Cerebellar nuclear complex (tissue), 1 donor: ENCODE measurements at places on chromosomes 1 and 21.

DNA sequence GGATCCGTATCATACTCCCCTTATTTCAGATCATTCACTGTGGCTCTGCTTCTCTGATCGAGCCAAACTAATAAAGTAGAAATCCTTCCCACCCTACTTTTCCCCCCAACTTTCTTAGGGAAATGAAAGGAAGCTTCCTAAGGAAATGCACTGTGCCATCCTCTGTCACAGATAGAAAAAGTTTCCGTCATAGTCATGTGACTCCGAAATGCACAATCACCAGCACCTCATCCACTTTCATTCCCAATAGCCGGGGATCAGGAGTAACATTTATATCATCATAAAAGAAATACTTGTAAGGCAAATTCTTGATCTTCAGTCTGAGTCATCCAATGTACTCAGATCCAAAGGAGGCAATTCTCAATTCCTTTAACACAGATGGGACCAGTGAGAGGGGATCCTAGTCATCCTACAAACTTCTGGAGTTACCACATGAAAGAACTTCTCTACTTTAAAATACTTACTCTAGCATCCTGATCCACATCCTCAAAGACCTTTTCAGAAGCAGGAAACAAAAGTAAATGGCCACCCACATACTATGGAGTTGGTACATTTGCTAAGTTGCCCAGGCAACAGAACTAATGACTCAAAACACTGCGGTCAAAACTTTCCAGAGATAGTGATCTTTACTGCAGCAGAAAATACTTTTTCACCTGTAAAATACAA, 97.8 kb upstream of the ZC3H11B start:
- DNase-seq = no peak

GRCh38 chr21:45130324-45130774, 56.0 kb downstream of the ADARB1 start:
- DNase-seq = no peak

GRCh38 chr1:164423136-164423535, 135.8 kb upstream of the PBX1 start:
- no peak for DNase-seq

DNA sequence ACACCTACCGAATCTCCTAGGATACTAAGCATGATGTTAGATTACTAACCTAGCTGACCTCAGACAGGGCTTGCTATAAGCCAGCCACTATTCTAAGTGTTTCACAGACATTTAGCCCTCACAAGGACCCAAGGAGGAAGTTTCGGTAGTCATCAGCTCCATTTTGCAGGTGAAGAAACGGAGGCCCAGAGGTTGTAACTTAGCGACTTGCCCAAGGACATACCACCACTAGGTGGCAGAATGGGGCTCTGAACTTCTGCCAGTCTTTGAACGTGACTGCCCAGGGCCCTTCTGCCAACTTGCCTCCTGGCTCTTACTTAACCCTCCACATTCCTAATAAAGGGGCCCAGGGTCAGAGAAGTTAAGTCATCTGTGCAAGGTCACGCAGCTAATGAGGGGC, 283.5 kb downstream of the C1orf94 start:
- DNase-seq = no peak

- no peak for DNase-seq
These were observed 7.2 kb downstream of the ADPRS start for GRCh38 chr1:36095760-36096405.

DNA sequence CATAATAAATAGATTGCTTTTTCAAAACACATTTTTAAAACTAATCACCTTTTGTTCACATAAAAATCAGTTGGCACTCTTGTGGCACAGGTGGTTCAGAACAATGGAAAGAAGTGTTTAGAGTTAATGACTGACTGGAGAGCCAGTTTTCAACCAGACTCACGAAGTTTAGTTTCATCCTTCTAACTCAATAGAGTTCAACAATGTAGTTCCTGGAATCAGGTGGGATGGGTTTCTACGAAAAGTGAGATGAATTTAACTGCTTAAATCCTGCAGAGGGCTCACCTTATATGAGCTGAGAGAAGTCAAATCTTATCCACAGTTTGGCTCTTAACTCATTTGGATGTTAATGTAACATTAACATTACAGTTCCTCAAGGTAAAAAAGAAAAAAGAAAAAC, 116.5 kb downstream of the SMYD2 start:
- DNase-seq = no peak

DNA sequence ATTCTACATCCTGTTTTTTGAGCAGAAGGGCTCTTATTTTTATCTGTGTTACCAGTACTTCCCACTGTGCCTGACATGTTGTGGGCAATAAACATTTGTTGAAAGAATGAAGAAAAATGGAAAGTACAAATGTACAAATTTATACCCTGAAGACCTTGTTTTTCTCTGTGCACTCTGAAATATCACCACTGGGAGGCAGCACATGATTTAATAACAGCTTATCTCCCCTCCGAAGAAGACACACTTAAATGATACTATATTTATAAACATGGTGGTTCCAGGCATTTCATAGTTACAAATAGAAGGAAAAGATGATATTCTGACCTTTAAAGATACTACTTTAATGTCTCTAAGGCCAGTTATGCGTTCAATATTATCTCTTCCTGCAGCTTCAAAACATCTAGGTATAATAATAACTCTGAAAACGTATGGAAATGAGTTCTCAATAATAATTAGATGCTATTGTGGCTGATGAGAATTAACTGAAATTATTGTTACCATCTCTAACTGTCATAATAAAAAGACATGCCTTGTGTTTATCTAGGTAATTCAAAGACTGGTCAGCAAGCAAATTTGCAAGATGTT, 12.8 kb downstream of the DYNLT5 start:
- no peak for DNase-seq

- DNase-seq = no peak
These were observed 115.0 kb upstream of the GRIK3 start for GRCh38 chr1:37149296-37149695.

GRCh38 chr1:155196103-155196892, 11.4 kb downstream of the THBS3 start:
- DNase-seq = no peak

DNA sequence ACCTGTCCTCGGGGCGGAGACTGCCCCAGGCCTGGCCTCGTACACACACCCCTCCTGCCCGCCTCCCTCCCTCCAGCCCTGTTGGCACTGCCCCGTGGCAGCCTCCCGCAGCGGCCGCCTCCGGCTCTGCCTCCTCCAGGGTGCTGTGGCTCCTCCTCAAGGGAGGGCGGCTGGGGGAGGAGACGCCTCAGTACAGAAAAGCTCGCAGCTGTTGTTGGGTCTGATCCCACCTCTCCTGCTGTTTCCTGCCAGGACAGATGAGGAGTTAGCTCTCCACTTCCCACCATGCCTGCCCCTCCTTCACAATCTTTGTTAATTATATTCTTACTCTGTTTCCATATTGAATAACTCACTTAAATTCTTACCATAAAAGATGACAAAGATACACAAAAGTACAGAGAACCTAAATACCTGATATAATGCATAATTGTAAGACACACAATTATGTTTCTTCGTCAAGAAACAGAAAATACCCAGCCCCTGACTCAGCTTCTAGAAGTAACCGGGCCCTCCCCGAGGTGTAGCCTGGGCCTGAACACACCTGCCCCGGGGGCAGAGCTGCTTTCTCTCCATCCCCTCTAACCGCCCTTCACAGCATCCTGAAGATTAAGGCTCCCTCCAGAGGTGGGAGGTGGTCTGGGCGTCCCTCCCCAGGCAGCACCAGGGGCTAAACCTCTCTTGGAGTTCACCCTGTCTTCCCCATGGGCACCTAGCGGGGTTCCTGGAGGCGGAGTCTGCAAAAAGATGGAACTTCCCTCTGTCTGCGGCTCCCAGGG, 30.6 kb upstream of the COL6A1 start:
- DNase-seq = no peak

DNA sequence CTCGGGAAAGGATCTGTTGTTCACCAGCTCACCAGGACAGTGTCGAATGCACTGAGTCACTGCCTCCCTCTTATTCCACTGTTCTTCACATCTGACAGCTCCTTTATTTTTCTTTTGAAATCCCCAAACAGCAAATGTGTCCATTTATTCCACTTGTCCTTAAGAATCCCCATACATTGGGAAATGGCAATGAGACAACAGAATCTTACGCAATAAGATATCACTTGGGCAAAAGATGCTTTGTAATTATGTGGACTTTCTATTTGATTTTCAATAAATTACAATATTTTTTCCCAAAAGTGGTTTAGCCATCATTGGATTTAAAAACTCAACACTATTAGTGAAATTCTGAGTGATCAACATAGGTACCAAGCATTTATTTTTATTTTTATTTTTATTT, 3.7 kb downstream of the KRTAP20-2 start:
- no peak for DNase-seq

GRCh38 chr1:97936976-97937375, 16.1 kb upstream of the DPYD start:
- DNase-seq = no peak

- no peak for DNase-seq
These were observed 24.6 kb downstream of the PHACTR4 start for GRCh38 chr1:28394136-28394535.

- DNase-seq = no peak
These were observed 14.5 kb downstream of the ST6GALNAC5 start for GRCh38 chr1:76881762-76882161.

GRCh38 chr21:40685141-40685540, 161.8 kb downstream of the DSCAM start:
- DNase-seq = no peak

GRCh38 chr1:36913016-36913415, 121.3 kb downstream of the GRIK3 start:
- DNase-seq = no peak

- no peak for DNase-seq
These were observed 69.2 kb downstream of the MORN1 start for GRCh38 chr1:2322065-2322571.

DNA sequence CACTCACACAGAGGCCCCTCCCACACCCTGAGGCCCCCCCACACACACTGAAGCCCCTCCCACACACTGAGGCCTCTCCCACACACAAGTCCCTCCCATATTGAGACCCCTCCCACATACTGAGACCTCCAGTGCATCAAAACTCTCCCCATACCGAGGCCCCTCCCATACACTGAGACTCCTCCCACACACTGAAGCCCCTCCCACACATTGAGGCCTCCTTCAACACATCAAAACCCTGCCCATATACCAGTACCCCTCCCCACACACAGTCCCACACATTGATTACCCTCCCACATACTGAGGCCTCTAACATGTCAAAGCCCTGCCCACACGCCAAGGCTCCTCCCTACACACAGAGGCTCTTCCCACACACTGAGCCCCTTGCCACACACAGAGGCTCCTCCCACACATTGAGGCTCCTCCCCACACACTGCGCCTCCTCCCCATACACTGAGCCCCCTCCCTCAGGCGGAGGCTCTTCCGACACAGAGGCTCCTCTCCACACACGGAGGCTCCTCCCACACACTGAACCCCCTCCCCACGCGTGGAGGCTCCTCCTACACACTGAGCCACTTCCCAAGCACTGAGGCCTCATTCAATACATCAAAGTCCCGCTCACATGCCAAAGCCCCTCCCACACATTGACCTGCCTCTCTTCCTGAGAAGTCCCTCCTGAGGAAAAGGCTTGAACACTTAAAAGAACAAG, 392.3 kb downstream of the CAMTA1 start:
- DNase-seq = no peak

DNA sequence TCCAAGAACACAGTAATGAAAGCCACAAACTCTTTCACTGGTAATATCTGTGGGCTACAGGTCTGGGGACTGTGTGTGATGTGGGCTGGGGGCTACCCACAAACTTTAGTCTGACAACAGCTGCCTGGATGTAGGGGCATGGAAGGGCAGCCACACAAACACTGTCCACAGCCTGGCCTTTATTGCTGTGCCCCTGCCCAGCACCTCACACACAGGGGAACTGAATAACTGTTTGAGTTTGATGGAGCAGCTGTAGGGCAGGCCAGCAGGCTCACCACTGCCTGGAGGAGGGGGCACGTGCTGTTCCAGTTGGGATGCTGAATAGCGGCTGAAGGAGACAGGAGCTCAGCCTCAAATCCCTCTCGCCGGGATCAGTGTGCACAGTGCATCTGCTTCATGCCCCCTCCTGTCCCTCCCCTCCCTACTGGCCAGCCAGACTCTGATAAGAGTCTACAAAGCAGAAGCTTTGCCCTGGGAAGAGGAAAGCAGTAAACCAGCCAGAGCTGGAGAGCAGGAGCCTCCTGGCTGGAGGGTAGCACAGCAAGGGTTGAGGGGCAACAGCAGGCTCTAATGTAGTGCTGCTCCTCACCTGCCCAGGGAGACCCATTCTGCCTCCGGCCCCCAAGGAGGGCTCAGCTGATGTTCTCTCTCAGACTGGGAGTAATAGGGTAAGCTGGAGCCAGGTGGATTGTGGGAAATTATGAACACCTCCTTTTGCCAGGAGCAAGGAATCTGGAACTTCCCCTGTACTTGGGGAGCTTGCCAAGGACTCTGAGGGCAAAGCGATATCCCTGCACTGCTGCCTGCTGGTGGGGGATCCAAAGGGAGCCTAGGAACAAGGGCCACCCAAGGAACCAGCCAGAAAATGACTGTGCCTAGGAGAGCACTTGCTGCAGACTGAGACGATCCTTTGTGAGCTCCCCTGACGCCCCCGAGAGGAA, 70.2 kb upstream of the GOLT1A start:
- DNase-seq = no peak

DNA sequence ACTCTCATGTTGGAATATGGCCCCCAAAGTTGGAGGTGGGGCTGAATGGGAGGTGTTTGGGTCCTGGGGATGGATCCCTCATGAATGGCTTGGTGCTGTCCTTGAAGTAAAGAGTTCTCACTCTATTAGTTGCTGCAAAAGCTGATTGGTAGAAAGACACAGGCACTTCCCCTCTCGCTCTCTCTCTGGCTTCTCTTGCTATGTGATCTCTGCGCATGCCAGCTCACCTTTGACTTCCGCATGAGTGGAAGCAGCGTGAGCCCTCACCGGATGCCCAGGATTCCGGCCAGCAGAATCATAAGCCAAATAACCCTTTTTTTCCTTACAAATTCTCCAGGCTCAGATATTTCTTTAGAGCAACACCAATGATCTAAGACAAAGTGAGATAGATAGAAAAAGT, 20.9 kb upstream of the CCSAP start:
- DNase-seq = peak; percentile 74

GRCh38 chr1:75786901-75787493, 941 bp downstream of the RABGGTB start:
- no peak for DNase-seq

DNA sequence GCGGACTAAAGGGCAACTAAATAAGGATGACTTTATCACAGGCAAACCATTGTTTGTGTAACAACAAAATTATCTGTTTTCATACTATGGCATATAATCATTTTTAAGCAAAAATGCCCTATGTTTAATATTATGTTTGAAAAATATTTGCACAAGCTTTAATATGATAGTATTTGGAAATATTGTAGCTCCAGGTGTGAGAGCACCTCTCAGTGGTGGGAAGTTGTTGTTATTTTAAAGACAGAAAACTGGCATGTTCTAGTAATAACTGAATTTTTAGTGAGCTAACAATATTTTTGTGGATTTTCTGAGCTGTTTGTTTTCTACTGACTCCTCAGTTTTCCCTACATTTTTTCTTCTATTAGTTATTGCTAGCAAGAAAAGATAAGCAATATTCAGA, 578.8 kb downstream of the KCNT2 start:
- no peak for DNase-seq

DNA sequence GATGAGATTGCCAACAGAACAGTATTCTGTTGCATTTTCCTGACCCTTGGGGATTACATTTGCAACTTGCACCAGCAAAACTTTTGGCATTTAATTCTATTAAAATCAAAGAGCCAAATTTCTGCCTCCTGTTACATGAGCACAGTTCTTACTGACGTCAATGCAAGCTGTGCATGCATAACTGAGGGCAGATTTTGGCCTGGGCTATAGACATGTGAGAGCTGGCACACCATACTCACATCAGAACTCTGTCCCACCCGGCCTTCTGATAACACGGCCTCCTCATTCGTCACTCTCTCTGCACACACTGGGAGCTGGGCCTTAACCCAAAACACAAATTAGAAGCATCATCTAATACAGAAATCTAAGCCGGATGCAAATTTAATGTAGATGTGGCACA, 31.5 kb downstream of the PAPPA2 start:
- DNase-seq = no peak
